Fibroblast of skin of scalp (primary cell): ENCODE measurements at places on chromosomes 7 and 10.

DNA sequence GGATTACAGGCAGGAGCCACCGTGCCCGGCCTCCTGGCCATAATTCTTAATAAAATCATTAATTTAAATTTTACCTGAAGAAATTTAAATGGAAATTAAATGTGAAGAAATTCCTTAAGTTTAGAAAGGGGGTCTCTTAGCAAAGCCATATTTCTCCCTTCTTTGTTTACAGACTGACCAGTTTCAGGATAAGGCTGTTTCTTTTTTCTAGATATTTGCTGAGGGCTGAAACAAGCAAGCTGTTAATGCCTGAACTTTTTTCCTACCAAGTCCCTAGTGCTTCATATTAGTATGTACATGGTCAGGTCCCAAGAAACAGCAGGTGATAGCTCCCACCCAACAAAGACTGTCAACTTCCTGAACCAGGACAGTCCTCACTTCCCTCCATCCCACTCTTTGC lies 18.1 kb upstream of the PDIA4 start:
- no peak for DNase-seq

- DNase-seq = no peak
Measured at GRCh38 chr7:21544303-21544656, 1.4 kb downstream of the DNAH11 start.

- DNase-seq = peak; percentile 54
Measured at GRCh38 chr10:16644146-16644545, 122.5 kb upstream of the C1QL3 start.

GRCh38 chr7:80259-81067 lies 111.9 kb upstream of the FAM20C start:
- no peak for DNase-seq

GRCh38 chr7:17369691-17370426 lies 71.4 kb downstream of the AHR start:
- peak; percentile 82 for DNase-seq

- DNase-seq = no peak
Measured at GRCh38 chr10:62637249-62638061, 167.1 kb upstream of the ADO start.

DNA sequence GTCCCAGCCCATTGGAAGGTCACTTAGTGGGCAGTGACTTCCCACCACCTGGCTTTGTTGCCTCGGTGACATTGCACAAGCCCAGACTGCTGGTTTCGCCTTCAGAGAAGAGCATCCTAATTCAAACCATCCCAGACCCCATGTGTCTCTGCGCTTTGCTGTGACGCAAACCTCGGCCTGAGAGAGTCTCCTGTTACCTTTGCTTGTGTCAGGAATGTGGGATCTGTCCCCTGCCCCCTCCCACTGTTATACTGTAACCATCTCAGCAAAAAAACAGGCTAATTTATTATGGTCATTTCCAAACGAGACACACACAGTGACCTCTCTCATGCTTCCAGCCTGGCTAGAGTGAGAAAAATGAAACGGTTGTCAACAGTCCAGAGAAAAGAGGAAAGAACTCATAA lies 25.0 kb upstream of the AQP1 start:
- no peak for DNase-seq

GRCh38 chr10:34696423-34696822 lies 118.7 kb downstream of the PARD3 start:
- peak; percentile 45 for DNase-seq

DNA sequence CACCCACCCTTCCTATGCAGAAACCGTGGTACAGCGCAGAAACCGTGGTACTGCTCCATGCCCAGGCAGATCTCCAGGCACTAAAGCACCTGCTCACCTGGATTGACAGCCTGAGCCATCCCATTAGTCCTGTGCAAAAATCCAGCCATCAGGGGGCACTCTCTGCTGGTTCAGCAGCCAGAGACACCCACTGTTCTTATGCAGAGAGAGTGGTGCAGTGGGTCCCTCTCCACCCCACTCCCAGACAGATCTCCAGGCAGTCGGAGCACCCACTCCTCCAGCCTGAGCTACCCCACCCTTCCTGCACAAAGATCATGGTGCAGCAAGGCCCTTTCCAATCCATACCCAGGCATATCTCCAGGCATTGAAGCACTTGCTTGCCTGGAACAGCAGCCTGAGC lies 219.8 kb downstream of the CTNNA3 start:
- DNase-seq = no peak

DNA sequence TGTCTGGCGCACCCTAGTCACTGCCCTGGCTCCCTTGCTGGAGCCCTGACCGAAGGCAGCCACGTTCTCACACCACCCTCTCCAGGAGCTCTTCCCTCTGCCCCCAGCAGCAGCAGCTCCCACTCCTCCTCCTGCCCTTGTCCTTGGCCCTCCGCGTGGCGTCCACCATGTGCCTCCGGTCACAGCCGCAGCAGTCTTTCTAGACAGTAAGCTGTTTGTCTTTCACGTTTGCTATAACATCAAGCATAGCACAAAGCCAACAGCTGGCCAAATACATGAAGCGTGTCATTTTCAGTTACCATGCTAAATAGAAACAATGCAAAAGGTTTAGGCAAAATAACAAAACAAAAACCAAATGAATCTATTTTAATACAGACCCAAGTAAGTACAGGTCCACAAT lies 3.3 kb downstream of the PITRM1 start:
- no peak for DNase-seq

- no peak for DNase-seq
Measured at GRCh38 chr7:130379019-130379418, 1.3 kb upstream of the CPA1 start.

GRCh38 chr10:103542764-103543616 lies 49.5 kb downstream of the NEURL1 start:
- peak; percentile 59 for DNase-seq

- no peak for DNase-seq
Measured at GRCh38 chr7:21898265-21898930, 47.3 kb downstream of the CDCA7L start.

- no peak for DNase-seq
Measured at GRCh38 chr7:155508376-155509358, 37.7 kb downstream of the CNPY1 start.

DNA sequence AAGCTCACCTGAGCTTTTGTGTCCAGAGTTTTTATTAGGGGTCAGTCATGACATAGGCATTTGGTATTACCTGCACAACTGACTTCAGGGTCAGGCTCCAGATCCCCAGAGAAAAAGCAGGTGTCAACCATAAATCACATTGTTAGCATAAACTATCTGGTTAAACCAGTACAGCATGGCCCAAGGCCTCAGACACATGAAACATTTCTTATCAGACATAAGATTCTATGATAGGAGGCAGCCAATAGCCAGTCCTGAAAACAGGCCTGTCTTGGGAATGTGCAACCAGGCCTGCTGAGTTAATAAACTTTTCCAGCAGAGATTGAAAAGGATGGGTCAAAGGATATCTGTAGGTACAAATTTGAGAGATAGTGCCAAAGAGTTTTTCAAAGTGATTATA lies 116.1 kb downstream of the TPST1 start:
- DNase-seq = no peak

DNA sequence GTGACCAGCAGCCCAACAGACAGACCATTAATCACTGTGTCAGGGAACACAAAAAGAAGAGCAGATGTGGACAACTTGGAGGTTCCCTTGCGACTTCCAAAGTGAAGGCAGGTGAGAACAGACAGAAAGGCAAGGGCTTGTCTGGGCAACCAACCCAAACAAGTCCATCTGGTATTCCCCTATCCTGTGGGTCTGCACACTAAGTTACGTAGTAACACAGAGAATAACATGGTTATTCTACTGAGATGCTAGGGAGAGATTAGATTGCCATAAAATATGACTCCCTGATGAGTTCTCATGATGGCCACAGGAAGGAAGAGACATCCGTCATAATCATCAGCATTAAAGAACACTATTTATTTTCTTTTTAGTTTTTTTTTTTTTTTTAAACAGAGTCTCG lies 252.2 kb downstream of the CALN1 start:
- DNase-seq = no peak

GRCh38 chr10:78460204-78460603 lies 426.5 kb downstream of the RPS24 start:
- no peak for DNase-seq

GRCh38 chr7:27964820-27965219 lies 215.8 kb downstream of the JAZF1 start:
- no peak for DNase-seq

- no peak for DNase-seq
Measured at GRCh38 chr10:78700413-78700812, 368.4 kb upstream of the ZMIZ1 start.

DNA sequence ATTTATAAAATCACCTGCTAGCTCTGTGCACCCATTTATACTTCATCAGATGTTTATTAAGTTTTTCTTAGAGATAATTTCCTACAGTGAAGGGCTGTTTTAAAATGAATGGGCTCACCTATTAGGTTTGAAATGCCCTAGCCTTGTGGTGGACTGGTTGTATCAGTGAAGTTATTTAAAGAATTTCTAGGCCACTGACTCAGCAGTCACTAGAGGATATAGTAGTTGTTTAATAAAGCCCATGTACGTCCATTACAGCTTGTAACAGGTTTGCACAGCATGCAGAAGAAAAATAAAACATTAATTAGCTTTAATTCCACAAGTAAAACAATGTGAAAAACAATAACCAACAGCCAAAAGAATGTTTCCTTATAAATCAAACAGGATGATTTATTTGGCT lies 128.0 kb downstream of the RSU1 start:
- peak; percentile 11 for DNase-seq

DNA sequence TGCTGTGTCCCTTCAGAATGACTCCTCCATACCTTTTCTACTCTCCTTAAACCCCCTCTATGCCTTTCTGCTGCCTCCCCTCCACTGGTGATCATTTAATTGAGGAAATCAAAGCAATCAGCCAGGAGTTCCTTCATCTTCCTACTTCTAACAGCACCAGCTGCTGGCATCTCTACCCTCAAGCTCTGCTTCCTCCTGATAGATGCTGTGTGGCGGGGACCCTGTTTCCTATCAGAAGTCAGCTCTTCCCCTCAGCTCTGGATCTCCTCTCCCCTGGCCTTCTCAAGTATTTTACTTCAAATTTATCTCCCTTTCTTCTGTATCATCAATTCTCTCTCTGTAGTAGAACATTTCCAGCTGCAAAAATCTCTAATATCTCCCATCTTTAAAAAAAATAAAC lies 183.7 kb downstream of the ELMO1 start:
- DNase-seq = no peak

DNA sequence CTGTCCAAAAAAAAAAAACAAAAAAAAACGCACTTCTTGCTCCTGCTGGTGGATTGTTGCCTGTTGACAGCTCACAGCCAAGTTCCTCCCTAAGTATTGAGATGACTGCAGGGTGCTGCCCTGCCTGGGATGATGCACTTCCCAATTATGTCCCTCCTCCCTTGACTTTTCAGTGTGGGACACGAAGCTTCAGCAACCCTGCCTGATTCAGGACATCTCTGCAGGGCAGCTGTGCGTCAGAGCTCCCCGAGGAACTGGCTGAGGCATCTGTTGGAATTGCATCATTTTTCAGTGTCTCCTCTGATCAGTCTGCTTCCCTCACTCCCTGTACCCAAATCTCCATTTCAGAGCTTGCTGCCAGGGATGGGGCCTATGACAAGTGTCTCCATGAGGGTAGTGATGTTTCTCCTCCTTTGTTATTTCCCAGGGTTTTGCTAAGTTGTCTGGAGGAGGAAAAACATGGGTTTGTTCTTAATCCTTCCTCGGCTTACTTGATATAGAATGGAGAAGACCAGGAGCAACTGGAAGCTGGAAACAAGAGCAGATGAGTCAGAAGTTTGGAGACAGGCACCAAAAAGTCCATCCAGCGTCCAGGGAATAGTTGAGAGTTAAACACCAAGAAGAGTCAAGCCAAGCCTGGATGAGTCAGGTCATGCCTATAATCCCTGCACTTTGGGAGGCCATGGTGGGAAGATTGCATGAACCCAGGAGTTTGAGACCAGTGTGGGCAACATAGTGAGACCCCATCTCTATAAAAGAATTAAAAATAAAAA lies 355.1 kb downstream of the GALNT17 start:
- DNase-seq = peak; percentile 100

GRCh38 chr7:151954866-151955820 lies 1.1 kb upstream of the GALNTL5 start:
- DNase-seq = no peak

- peak; percentile 85 for DNase-seq
Measured at GRCh38 chr10:90222372-90222771, 521.0 kb downstream of the KIF20B start.

DNA sequence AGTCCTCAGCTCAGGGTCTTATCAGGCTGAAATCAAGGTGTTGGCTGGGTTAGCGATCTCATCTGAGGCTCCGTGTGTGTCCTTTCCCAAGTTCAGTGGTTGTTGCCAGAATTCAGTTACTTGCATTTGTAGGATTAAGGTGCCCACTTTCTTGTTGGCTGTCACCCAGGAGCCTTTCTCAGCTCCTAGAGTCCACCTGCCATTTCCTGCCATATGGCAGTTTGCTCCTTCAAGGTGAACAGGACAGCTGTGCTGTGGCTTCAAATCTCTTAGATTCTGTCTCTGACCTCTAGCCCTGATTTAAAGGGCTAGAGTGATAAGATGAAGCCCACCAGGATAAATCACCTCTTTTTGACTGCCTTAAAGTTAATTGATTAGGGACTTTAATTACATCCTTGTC lies 1.0 kb upstream of the HIF1AN start:
- no peak for DNase-seq

- no peak for DNase-seq
Measured at GRCh38 chr10:74347522-74347921, 196.5 kb downstream of the ADK start.

GRCh38 chr7:41224063-41224763 lies 478.7 kb downstream of the INHBA start:
- peak; percentile 15 for DNase-seq

DNA sequence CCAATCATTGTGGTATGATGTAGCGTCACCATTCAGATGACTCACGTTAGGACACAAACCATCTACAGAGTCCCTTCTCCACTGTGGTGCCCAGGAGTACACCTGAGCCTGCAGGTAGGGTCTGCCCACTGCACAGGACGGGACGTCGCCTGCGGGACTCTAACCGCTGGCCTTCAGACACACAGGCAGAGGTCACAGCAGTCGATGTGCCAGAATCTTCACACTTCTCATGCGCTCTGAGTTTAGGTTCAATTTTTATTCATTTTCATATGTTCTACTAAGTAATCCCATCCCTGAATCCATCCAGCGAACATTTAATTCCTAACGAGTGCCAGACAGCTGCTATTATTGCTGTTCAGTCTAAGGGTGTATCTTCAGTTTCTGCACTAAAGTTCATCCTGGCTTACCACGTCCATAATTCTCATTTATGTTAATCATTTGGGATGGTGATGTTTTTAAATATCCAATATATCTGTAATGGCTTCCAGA lies 73.3 kb downstream of the CXCL12 start:
- no peak for DNase-seq

DNA sequence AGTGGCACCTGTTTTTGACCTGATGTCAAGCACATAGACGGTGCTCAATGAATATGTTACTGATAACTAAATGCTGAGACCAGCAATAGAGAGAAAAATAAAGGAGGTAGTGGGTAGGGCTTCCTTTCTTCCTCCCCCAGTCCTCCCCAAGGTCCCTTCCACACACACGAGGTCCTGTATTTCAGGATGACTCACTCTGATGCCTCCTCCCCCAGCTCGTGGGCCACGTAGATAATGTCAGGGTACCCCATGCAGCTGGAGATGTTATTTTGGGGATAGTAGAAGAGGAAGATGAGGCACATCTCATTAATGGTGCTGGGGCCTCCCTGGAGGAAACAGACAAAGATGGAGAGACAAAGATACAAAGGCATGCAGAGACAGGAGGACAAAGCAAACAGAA lies 17.3 kb downstream of the PRSS58 start:
- no peak for DNase-seq
